SK-N-SH treated with all-trans-retinoic acid at 6 μM for 48 hours (cell line): ENCODE measurements at places on chromosomes 11 and 22.

- ATAC-seq: peak; percentile 65
These were observed 21.9 kb downstream of the SERPINH1 start for GRCh38 chr11:75583718-75584658.

- ATAC-seq: no peak
These were observed 41.7 kb downstream of the KIAA1671 start for GRCh38 chr22:24994070-24994763.

- no peak for ATAC-seq
These were observed at the start of gene JHY for GRCh38 chr11:122882189-122882856. TSS of gene JHY (plus strand) at chr11:122882759. CDS start at chr11:122885850, 3,091 bp downstream.

DNA sequence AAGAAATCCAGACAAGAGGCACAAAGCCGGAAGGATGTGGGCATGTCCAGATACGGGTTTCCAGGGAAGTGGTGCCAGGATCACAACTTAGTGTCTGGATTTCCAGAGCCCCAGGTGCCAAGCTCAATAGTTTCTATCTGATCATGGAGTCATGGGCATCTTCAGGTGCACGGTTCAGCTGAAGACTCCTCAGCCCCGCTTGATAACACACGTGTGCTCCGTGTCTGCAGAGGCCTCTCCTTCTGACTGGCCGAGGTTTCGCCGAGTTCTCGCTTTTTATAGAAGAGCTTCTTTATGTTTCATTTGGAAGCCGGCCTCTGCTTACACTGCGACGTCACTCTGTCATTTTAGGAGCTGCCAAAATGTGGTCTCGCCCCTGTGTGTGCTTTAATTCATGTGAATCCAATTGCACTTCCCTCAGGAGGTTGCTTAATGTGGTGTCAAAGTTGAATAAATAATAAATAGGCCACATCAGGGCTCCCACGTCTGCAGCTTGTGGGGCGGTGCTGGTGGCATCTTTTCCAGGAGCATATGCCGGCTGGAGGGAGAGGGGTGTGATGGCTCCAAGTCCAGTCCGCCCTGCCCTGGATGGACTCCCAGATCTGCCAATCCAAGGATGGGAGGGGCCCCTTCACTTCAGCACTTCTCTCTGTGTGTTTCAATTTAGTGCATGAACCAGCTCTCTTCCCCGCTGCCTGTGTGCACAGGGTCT lies 1410.8 kb downstream of the TBC1D22A start:
- no peak for ATAC-seq

GRCh38 chr11:64367931-64368672 lies 9.1 kb downstream of the RPS6KA4 start:
- no peak for ATAC-seq

- peak; percentile 66 for ATAC-seq
These were observed 23.4 kb upstream of the GPR83 start for GRCh38 chr11:94424662-94425061.

DNA sequence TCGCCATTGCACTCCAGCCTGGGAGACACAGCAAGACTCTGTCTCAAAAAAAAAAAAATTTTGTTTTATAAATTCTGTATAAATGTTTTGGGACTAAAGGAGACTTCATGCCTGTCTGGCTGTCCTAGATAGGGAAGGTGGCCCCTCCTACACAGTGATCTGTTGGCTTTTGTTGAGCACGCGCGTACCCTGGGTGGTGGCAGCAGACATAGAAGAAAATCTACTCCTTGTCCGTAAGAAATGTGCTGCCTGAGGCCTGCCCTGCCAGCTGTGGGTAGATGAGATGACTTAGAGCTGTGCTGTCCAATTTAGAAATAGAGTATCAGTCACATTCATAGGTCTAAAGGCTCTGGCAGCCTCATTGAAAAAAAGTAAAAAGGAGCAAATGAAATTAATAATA lies 37.0 kb downstream of the AP2A2 start:
- no peak for ATAC-seq

DNA sequence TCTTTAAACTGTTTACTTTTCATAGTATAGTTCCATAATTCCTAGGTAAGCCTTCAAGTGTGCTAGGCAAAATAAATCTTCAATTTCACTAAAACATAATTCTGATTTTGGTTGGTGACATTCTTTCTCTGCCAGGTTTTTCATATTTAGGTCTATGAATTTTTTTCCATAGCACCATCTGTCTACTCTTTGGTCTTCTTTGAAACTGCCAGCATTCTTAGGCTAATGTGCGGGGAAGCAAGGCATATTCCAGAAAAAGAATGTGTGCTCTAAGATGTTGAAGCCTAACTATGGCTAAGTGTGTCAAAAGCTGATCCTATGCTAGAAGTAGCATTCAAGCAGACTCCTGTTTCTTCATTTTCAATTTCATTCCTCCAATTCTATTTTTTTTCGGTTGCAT lies 213.9 kb upstream of the C11orf87 start:
- ATAC-seq: no peak

DNA sequence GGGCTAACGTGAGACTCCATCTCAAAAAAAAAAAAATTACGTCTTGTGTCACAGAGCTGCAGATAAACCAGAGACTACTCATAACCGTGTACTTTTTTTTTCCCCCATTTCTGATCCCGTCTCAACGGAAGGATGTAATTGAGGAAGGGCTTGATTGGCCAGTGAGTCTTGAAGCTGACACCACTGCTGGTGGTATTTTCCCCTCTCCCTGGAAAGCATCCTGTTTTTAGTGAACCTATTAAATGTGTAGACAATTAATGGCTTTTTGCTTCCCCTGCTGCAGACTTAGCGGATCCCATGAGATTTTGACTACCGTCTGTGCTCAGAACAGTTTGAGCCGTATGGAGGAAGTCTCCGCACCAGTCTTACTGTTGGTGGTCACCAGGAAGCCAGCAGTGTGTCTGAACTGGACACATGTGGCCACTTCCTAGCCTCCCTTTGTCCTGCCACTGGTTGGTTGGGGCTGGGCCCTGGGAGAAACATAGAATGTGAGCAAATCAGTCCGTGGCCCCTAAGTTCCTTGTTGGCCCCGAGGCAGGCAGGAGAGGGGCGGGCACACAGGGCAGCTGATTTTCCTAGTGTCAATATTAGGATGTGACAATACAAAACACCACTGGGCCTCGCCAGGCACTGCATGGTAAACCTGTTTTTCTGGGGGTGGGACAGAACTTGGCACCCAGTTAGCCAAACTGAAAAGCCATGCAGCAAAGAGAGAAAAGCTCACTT lies 3.1 kb downstream of the BIK start:
- ATAC-seq: no peak

- peak; percentile 6; the same call in 2 of the 3 replicates for ATAC-seq
These were observed 252.5 kb downstream of the ST3GAL4 start for GRCh38 chr11:126607776-126608541.

- ATAC-seq: no peak
These were observed 2.8 kb upstream of the CLCF1 start for GRCh38 chr11:67376063-67376820.

- ATAC-seq: no peak
These were observed 29.1 kb upstream of the RELT start for GRCh38 chr11:73347067-73347466.

DNA sequence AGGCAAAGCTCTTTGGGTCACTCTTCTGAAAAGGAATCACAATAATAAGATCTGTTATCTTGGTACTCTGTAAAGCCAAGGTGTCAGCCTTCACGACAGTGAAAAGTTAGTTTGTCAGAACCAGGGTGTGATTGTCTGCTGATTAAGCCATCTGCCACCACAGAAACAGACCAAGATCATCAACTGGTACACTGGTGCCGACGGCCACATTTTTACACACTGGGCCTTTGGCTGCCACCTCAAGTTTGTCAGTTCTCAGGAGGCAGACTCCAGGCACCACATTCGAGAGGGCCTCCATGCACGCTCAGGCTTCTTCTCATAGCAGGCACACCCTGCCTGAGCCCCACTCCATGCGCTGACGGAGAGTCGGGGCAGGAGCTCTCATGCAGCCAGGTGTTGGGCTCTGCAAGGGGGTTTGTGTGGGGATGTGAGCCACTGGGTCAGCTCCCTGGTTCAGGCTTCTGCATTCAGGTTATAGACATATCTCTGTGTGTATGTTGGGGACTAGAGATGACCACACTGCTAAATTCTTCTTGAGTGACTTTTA lies 66.2 kb downstream of the KCNJ1 start:
- ATAC-seq: no peak

DNA sequence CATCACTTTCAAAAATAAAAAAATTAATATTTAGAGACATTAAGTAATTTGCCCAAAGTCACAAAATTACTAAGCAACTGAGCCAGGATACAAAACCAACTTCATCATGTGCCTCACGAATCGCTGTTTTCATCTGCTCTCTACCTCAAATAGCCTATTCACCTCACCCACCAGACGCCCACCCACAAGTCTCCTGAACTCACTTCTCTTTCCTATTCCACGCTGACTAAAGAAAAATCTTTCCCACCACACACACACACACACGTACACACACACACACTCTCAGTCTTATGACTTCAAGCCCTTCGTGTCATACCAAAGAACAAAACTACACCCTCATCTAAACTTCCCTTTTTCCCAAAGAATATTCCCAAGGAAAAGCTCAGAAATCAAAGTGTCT lies 2.2 kb downstream of the OR8B12 start:
- no peak for ATAC-seq
